ENCODE measurements at places on chromosomes 16 and 17.

GRCh38 chr16:69367980-69368379, 16.4 kb upstream of the TMED6 start:
- DNase-seq, result no peak

- no peak for DNase-seq
Measured at GRCh38 chr17:28901866-28902818, 737 bp downstream of the DHRS13 start.

DNA sequence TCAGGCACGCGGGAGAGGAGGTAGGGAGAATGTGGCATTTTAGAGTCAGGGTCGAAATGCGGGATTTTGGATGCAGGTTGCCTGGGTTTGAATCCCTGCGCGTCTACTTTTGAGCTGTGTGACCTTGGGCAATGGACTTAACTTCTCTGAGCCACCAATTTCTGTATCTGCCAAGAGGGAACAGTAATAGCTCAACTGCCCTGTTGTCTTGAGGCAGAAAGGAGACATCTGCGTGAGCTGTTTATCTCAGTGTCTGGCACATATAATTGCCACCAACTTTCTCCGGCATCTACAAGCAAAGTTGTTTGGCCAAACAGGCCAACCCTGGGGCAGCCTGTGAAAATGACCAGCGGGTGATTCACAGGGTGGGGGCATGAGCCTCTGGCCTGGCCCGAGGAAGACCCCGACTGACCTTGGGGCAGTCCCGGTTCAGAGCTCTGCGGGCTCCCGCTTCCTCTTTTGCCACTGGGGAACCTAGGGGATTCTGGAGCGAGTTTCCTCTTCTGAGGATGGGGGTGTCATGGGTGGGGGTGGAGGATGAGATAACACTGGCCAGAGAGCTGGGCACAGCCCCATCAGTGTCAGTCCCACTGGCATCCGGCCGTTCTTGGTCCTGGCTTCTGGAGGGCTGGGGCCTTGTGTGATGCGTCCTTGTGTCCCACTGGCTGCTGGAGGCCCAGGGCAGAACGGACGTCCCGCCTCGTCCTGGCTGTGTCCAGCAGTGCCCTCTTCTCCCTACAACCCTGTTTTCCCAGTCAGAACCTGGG, 1.3 kb downstream of the SNN start:
- DNase-seq, result no peak

DNA sequence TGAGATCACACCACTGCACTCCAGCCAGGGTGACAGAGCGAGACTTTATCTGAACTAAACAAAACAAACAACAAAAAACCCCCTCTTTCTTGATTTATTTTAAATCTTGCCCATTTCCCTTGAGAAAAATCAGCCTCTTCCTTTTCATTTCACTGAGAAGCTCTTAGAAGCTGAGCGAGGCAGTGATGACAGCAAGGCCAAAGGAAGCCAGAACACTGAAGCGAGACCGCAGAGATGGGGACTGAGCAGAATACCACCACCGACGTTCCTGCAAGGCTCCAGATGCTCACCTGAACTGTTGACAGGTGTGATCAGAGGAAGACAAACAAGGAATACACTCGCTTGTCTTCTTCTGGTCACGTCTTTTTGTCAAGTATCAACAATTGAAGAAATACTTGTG, 30.5 kb upstream of the IRF8 start:
- DNase-seq, result no peak

DNA sequence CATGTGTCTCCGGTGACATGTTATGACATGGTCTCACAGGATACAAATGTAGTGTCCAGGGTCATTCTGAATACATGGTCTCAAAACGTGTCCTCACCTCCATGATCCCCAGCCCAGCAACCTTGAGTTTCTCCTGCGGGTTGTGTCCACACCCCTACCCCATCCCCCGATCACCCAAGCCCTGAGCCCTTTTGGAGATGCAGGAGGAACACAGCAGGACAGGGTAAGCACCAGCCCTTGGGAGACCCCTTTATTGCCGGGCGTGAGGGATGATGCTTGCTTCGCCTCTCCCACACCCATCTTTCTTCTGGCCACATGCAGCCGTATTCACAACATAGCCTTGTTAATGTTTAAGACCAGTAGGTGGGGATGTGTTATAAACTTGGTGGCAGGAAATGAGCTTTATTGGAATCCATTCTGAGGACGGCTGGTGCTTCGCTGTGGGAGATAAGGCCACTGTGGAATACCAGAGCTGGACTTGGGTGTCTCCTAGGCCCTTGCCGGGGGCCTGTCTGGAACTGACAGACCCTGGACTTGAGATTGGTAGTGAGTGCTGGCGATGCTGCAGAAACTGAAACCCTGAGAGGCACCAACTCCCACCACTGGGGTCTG, 5.5 kb downstream of the TMEM132E start:
- DNase-seq, result peak; percentile 12

- DNase-seq, result no peak
Measured at GRCh38 chr16:17350207-17350606, 120.6 kb downstream of the XYLT1 start.

DNA sequence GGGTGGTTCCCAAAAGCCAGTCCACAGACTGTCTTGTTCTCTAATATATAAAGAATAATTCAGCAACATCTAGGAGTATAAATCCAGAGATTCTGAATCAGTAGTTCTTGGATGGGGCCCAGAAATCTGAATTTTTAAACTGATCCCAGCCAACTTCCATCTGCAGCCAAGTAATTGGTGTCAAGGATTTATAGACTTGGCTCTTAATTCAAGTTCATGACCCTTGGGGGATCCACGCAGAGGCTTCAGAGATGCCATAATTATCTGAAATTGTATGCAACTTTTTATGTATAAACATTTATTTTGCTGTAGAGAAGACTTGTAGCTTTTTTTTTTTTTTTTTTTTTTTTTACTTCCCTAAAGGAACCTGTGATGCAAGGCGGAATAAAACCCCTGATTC, 60.6 kb downstream of the HLF start:
- DNase-seq, result no peak

DNA sequence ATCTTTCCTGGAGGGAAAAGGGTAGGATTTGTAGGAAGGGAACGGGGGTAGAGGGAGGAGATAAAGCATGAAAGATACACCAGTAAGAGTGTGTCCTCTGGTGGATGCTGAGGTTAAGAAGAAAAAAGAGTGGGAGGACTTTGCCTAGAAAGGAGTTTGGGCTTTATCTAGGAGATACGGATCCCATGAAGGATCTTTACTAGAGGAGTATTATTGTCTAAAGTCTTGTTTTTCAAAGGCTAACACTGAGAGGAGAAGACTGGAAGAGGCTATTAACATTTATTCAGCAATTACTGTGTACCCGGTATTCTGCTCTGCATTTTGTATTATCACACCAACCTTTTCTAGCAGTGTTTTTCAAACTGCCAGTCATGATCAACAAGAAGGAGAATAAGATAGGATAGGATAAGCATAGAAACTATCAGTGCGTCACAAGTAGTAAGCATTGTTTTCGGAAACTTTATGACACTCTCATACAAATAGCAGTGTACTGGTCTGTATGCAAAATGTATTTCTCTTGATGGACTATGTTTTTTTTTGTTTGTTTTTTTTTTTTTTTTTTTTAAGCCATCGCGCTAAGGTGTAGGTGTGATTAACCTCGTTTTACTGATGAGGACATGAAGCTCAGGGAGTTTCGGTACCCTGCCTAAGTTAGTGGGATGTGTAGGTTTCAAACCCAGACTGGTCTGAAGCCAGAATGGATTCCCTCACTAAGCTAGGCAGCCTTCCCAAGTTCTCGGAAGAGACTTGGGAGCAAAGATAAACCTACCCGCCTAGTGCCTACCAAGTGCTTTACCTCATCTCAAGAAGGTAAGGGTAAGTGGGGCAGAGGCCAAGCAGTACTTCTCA, 1.3 kb upstream of the SP2 start:
- no peak for DNase-seq

GRCh38 chr16:14559809-14560241, 70.2 kb downstream of the PARN start:
- DNase-seq, result no peak

- DNase-seq, result no peak
Measured at GRCh38 chr17:2075336-2076086, 20.6 kb downstream of the HIC1 start.

DNA sequence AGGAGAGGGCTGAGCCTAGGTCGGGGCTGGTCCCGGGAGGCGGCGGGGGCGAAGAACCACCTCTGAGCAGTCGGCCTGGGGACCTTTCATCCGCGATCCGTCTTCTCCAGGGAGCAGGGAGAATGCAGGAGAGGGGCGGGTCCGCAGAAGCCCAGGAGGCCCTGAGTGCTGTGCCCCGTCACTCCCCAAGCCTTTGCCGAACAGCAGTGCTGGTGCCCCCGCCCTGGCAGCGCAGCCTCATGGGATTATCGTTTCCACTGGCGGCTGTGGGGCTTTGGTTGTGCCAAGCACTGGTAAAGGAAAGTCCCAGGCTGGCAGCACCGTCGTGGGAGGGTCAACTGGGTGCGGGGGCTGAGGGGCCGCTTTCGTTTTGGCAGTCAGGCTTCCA, 631 bp downstream of the TBL3 start:
- no peak for DNase-seq

- no peak for DNase-seq
Measured at GRCh38 chr17:48504953-48505352, 25.9 kb downstream of the HOXB1 start.

DNA sequence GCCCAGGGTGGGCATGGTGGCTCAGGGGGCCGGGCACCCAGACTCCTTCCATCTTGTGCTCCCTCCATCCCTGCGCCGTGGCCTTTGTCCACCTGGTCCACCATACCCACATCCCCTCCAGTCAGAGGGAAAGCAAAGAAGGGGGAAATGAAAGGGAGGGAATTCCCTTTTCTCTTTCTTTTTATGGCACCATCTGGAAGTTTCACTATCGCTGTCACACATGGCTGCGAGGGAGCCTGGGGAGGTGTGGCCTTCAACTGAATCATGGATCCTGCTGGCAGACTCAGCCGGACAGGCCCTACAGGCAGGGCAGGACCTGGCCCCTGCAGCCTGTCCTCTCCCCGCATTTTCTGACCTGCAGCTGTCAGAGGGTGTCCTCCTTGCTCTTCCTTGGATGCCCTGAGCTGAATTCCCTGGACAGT, 6.2 kb downstream of the SLC12A3 start:
- DNase-seq, result no peak

- DNase-seq, result no peak
Measured at GRCh38 chr17:79811868-79812352, 15.0 kb upstream of the CBX8 start.

DNA sequence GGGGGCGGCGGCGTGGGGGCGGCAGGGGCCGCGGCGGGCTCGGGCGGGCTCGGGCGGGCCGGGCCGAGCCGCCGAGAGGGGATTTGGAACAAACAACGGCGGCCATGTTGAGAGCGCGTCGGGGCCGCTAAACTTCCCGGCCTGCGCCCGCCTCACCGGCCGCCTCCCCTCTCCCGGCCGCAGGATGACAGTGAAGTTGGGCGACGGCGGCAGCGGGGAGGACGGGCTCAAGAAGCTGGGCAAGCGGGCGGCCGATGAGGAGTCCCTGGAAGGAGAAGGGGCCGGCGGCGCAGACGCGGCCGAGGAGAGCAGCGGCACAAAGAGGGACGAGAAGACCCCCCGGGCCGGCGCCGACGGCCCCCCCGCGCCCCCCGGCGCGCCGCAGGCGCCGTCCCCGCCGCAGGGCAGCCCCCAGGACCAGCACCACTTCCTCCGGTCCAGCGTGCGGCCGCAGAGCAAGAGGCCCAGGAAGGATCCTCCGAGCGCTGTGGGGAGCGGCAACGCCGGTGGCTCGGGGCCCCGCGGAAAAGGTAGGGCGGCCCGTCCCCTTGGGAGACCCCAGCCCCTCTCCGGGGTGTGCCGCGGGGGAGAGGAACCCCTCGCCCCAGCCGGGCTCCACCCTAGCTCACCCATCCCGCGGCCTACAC, 2.4 kb downstream of the CRAMP1 start:
- no peak for DNase-seq

DNA sequence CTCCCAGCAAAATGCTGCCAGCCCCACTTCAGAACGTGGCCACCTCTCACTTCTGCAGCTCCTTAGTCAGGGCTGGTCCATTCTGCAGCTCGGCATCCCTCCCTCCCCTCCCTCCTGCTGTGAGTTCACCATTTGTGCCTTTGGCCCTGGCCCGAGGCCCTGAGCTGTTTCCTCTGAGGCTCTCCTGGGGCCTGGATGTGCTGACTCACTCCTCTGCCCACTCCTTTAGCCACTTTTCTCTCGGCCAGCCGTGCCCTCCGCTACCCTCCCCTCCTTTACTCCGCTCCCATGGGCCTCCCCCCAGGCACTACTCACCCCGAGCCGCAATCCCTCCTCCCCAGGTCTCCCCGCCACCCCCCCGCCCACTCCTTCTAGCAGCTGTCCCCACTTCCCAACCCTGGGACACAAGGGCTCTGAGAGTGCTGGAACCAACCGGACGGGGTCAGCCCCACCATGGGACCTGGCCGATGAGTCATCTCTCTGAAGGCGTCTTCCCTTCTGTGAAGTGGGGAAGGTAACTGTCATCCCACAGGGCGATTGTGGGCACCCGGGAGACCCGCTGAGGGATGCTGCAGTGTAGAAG, 11.5 kb downstream of the KCNG4 start:
- DNase-seq, result no peak

- no peak for DNase-seq
Measured at GRCh38 chr16:82753821-82754220, 127.1 kb downstream of the CDH13 start.

DNA sequence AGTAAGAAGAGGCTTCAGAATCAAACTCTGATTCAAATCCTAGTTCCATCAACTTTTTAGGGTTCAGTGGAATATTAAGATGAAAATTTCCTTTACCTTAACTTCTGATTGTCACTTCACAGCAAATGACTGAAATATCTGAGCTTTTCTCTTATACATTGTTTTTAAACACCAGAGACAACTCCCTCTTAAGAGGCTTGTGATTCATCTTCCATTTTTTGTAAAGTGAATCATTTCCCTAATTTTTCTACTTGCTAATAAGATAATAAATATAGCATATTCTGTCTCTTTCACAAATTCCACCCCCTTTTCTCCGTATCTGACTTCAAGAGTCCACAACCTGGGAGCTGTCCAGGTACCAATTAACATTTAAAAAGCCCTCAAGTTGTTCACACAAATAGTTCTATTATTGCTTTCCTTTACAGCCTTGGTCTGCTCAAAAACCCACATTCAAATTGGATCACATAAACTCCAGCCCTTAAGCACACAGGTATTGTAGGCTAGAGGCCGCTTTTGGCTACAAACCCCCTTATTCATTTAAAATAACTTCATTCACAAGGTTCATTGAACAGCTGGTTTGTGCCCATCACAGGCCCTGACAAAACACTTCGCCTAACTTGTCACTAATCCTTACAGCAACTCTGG, 14.1 kb upstream of the UTP6 start:
- DNase-seq, result no peak

DNA sequence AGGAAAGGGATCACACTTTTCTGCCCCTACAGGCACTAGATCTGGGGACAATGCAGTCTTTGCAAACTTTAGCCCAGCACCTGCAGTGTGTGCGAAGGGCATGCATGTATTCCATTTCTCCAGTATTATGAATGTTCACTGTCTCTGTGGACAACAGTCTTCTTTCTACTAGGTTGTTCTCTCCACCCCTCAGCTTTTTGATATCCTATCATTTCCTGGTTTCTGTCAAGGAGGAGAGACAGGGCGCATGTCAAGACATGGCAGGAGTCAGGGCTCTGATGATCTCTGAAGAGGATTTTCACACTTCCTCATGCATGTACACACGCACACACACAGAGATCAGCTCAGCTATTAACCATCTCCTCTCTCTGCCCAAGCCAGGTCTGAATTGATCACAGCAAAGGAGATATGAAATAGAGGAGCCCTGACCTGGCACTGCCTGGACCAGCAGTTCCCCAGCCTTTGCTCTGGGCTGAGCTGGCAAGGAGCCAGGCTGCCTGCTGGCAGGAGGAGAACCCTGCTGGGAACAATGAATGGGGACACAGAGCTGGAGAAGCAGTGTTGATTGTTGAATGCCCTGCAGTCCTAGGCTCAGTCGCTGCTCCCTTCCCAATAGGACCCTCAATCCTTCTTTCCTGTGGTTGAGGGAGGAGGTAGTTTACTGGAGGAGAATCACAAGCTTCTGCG, 2.6 kb downstream of the GPR179 start:
- no peak for DNase-seq

Data from CD8-positive, alpha-beta memory T cell (primary cell).